ENCODE measurements at places on chromosomes 13 and 19.

DNA sequence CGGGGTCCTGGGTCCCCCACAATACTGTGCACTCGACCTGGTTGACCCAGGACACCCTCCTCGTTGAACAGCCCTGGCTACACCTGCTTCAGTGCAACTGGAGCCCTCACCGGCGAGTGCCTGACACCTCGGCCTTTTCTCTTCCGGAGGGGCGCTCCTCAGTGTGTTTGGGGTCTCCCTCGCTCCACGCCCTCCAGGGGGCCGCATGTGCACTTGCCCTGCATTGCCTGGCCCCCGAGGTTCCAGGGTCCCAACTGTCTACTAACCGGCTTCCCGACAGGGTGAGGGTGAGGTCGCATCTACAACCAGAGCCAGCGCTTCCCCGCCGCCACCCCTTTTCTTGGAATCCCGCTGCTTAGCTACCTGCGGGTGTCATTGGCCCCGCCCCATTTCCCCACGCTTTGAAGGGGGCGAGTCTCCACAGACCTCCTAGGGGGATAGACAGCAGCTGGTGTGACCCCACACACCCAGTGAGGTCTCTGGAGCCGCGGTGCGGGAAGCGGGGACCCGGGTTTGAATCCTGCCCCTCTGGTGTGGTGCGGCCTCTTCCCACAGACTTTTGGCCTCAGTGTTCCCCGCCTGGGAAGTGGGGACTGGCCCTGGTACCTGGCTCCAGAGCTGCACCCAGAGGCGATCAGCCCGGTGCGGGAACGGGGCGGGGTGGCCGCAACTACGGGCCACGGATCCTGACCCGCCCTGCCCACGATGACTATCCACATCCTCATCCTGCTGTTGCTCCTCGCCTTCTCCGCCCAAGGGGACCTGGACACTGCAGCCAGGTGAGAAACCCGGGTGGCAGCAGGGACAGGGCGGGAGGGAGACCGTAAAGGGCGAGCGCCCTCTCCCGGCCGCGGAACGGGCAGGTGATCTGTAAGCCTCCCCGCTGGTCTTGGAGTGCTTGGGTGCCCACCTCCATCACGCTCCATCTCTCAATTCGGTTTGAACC lies at the start of gene ADM5:
TSS of gene ADM5 (plus strand) at position 462 of the 946 bp plus-strand sequence. CDS start at position 706, 244 bp downstream.
- DNase-seq: no peak

DNA sequence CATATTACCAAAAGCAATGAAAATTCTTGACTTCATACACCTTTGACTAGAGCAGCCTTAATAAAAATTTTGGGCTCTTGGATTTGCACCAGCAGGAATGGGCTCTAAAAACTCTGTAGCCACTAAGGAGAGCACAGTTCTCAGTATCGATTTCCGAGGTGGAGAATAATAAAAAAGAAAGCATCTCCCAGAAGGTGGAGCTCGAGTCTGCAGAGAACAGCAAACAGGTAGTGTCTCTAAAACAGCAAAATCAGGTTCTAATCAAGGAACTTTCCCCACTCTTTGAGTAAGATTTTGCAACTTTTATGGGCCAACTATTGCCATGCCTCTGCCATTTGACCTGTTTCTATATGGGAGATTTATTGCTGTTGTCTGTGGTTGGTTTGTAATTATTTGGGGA lies 258.7 kb upstream of the GPC6 start:
- no peak for DNase-seq

GRCh38 chr13:24624363-24624762 lies 55.8 kb upstream of the ATP12A start:
- DNase-seq: no peak

GRCh38 chr13:52921194-52921593 lies 72.8 kb upstream of the PCDH8 start:
- DNase-seq: no peak

GRCh38 chr13:80590551-80590950 lies 249.6 kb upstream of the SPRY2 start:
- DNase-seq: no peak

DNA sequence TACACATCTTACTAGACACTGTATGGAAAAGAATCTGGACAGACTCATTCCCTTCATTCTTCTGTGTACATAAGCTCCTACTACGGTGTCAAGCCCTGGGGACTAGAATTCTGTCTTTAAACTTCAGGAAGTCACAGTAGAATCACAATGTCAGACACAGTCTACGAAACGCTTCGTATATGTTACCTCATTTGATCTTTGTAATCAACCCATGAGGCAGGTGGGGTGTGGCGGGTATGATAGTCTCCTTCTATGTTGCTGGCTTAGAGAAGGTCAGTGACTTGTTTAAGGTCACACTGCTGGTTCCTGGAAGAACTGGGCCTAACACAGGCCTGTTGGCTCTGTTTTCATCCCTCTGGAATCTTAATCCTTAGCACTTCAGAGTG lies 32.2 kb upstream of the TPT1 start:
- no peak for DNase-seq

GRCh38 chr19:4049432-4049831 lies 17.3 kb downstream of the ZBTB7A start:
- DNase-seq: no peak

GRCh38 chr13:40536443-40537113 lies 129.9 kb downstream of the FOXO1 start:
- DNase-seq: no peak

DNA sequence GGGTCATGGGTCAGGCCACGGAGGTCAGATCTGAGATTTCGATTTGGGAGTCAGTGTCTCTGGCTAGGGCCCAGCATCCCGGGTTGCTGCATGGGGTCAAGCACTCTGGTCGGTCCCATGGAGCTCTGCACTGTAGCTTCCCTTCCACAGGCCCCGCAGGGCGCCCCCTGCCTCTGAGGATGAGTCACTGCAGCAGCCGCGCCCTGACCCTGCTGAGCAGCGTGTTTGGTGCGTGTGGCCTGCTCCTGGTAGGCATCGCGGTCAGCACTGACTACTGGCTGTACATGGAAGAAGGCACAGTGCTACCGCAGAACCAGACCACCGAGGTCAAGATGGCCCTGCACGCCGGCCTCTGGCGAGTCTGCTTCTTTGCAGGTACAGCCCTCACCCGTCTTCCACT lies 3.6 kb downstream of the CACNG7 start:
- no peak for DNase-seq

DNA sequence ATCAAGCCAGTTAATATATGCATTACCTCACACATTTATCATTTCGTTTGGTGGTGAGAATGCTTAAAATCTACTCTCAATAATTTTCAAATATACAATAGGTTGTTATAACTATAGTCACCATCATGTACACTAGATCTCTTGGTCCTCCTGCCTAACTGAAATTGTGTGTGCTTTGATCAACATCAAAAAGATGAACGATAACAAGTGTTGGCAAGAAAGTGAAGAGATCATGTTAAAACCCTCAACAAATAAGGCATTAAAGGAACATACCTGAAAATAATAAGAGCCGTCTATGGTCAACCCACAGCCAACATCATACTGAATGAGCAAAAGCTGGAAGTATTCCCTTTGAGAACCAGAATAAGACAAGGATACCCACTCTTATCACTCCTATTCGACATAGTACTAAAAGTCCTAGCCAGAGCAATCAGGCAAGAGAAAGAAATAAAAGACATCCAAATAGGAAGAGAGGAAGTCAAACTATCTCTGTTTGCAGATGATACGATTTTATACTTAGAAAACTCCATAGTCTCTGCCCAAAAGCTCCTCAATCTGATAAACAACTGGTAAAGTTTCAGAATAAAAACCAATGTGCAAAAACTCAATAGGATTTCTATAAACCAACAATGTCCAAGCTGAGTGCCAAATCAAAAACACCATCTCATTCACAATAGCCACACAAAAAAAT lies 27.9 kb upstream of the OR10H1 start:
- DNase-seq: no peak

GRCh38 chr19:13463296-13463695 lies 43.0 kb downstream of the CACNA1A start:
- peak; percentile 53 for DNase-seq

GRCh38 chr19:4923276-4923747 lies 14.0 kb downstream of the UHRF1 start:
- no peak for DNase-seq

DNA sequence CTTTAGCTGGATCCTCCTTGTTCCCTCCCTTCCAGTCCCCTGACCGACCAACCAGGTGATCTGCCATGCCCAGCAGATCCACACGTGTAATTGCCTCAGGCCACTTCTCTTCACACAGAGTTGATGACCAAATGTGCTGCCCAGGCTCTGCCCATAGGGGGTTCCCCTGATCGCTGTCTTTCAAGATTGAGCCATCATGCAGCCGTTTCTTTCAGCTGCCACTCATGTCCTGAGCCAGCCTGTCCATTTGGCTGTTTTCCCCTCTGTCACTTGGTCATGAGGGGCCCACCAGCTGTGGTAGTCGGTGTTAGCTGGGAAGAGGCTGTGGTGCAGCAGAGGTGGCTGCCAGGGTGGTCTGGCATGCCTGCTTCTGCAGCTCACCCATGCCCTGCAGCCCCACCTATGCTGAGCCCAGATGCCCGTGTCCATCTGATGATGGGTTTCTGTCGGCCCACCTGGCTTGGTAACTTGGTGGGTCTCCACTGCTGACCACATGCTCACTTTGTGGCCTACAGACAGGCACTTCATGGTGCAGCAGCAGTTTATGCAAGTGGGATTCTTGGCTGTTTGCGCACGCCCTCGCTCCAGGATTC lies 35.6 kb upstream of the GPR183 start:
- no peak for DNase-seq

DNA sequence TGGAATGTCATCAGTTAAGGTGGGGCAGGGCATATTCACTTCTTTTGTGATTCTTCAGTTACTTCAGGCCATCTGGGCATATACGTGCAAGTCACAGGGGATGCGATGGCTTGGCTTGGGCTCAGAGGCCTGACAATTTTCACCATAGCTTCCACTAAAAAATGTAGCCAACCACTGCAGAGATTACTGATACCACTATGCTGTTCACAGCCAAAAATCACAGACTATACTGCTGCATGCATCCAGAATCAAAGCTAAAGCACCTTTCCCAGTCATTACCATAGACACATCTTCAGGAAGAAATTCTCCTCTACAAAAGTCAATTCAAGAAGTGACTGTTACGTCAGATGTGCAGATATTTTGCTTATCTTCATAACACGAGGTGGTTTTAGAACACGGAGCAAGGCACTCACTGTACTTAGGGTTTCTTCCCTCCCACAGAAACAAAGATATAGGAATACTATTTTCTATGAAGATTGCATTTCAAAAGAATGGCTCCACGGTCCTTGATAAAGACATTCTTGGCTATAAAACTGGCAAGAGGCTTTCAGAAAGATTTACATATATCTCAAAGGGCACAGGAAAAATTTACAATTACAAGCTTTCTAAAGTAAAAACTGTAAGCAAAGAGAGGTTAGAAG lies 1556.6 kb upstream of the PRR20A start:
- DNase-seq: no peak

All from left kidney (tissue), 8 donors.